SJSA1 (cell line): ENCODE measurements at places on chromosomes 16 and 17. TPM values are rescaled to one million over a fixed set of nuclear protein-coding genes. Genes with fewer than 3 reads are reported as not detected.

GRCh38 chr16:11526655-11527350 lies 59.9 kb downstream of the LITAF start:
- DNase-seq: no peak

DNA sequence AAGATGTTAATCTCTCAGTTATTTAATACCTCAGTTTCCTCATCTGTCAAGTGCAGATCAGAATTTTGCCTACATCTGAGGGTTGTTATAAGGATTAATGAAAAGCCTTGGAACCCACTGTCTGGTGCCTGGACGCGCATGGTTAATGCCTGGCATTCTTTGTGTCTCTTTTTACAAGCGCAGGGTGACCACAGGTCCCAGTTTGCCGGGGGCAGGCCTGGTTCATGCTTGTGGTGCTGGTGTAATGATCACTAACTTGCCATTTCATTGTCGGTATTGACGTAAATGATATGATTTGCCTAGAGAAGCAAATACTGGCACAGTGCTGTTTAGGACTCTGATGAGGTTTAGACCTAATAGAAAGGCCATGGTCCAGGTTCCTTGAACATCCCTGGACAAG lies 23.1 kb downstream of the MRC2 start:
- DNase-seq: no peak

DNA sequence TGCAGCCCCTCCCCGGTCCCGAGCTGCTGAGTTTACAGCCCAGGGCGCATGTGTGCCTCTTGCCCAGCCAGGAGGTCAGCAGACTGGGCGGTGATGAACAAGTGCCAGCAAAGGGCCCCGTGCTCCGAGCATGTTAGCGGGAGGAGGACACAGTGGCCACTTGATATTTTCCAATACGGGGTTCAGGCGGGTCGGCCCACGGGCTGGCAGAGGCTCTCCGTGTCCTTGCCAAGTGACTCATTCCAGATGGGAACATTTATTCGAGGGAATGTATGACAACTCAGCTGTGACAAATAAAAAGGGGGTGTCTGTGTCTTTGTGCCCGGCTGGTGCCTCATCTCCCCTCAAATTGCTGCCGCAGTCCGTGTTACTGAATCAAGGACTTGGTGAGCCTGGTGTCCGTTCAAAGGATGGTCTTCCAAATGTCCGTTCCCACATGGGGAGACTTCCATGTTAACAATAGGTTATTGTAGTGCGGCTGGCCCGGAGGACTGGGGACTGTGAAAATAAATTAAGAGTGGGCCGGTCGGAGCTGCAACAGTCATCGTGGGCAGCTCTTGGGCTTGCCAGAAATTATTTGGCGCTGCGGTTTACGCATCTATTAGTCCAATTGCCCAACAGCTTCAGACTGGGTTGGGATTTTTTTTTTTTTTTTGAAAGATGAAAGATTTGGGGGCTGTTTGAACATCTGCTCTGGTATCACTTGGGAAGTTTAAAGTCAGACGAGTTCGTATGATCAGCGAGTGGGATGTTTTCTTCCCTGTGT lies 174.0 kb upstream of the CIBAR2 start:
- no peak for DNase-seq

GRCh38 chr17:77182205-77183172 lies 41.7 kb downstream of the SEC14L1 start:
- DNase-seq: no peak

Gene PIRT
- total RNA-seq: not detected in 2 replicates

Gene CDR2
- total RNA-seq: 24.7 and 32.0 TPM in 2 replicates

GRCh38 chr16:84341528-84342295 lies 26.6 kb upstream of the ATP2C2 start:
- no peak for DNase-seq

- DNase-seq: no peak
Measured at GRCh38 chr17:17164156-17164555, 42.0 kb downstream of the PLD6 start.

DNA sequence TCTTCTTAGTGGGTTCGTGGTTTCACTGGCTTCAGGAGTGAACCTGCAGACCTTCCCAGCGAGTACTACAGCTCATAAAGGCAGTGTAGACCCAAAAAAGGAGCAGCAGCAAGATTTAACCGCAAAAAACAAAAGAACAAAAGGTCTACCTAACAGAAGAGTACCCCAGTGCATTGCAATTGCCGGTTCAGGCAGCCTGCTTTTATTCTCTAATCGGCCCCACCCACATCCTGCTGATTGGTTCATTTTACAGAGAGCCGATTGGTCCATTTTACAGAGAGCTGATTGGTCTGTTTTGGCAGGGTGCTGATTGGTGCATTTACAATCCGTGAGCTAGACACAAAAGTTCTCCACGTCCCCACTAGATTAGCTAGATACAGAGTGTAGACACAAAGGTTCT lies 2.0 kb upstream of the ARRB2 start:
- DNase-seq: no peak

GRCh38 chr17:38885728-38886642 lies 16.1 kb downstream of the LASP1 start:
- DNase-seq: no peak

- DNase-seq: no peak
Measured at GRCh38 chr17:60864708-60865005, 187.0 kb downstream of the BCAS3 start.

Gene LRRC75A
- 0.39 TPM in 1 of 2 replicates, not detected in the other for total RNA-seq

Gene FBXW10B
- 0.41 and 1.7 TPM in 2 replicates for total RNA-seq

Gene CTRB2
- not detected in 2 replicates for total RNA-seq

Gene CACNA1H
- total RNA-seq: not detected in 2 replicates

Gene CA5A
- not detected in 2 replicates for total RNA-seq

DNA sequence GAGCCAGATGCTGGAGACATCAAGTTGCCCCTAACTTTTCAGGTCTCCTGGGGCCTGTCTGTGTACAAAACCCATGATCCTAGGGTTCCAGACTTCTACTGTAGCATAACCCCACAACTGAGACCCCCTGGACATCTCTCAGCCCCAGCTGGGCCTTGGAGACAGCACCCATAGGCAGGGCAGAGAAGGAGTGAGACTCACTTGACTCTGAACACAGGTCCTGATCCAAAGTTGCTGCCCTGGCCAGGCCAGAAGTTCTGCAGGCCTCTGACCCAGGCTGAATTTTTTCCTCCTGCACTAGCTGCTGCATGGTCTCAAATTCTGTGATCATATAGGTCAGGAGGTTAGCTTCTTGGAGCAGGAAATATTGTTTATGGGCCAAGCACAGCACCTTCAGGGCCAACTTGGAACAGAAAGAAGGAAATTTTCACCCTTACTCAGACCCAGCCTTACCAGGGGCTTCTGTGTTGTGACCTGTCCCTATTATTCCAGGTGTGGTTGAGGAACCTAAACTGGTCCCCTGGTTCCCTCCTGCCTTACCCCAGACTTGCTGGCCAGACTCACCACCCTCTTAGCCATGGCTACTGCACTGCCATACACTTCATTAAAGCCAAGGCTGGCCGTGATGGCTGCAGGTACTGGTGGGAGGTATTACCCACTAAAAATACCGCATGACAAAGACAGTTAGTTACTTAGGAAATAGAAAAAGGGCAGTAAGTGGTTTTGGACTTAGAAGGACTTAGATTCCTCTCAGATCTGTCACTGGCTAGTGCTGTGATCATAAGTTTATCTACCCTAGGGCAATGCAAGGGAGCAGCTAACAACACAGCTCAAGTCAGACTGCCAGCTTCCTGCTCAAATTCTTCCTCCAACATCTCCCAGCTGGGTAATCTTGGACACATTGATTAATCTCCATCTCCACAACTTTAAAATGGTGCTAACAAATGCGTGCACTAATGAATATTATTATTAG lies 2180.1 kb downstream of the TP53TG3F start:
- no peak for DNase-seq

Gene SCNN1G
- total RNA-seq: not detected in 2 replicates

DNA sequence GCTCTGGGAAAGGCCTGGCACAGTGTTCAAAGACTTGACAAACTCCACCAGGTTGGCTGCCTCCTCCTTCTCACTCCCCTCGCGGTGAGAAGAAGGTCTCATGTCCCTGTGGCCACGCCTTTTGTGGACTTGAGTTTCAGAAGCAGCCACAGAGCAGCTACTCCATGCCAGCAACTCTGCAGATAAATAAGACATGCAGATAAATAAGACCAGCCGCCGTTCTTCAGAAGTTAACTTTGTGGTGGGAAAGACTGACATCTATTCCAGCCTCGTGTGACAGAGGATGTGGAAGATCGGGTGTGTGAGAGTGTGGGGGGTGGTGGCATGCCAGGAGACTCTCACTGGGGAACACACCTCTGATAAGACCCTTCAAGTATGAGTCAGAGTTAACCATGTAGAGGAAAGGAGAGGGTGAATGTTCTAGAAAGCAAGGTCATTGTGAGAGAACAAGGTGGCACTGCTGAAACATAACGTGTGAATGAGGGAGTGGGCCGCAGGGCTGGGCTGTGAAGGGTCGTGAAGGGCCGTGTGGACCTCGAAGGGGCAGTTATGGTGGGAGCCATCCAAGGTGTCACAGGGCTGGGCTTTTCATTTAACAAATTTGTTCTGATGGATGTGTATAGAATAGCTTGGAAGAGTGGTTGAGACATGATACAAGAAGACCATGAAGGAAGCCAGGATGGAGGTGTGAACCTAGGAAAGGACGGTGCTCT lies 830 bp downstream of the SPACA3 start:
- no peak for DNase-seq

Gene HBA1
- total RNA-seq: not detected in 2 replicates

Gene CRYM
- not detected in 2 replicates for total RNA-seq

- DNase-seq: no peak
Measured at GRCh38 chr17:68606451-68607307, 5.5 kb upstream of the FAM20A start.

Gene SMTNL2
- not detected in 2 replicates for total RNA-seq

- no peak for DNase-seq
Measured at GRCh38 chr16:81790830-81791435, 11.8 kb downstream of the PLCG2 start.

Gene GLIS2
- total RNA-seq: 0.13 and 0.71 TPM in 2 replicates

Gene ITGA3
- total RNA-seq: 142 and 195 TPM in 2 replicates

Gene EPN3
- total RNA-seq: 0.03 TPM in 1 of 2 replicates, not detected in the other

DNA sequence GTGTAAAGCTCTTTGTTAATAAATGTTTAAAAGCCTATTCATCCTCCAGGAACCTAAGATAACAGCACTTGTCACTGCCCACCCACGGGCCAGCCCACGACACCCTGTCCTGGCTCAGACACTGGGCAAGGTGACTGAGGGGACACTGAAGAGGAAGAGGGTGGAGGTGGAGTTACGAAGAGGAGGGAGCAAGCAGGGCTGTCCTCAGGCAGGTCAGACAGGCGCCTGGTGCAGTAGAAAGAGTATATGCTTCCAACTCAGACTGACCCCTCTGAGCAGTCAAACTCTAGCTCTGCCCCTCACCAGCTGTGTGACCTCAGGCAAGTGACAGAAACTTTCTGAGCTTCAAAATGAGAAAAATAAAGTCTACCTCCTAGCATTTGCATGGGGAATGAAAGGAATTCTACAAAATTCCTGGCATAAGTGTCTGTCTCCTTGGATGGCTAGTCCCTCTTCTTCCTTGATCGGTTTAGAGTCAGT lies 22.8 kb downstream of the TEX2 start:
- DNase-seq: no peak

Gene HS3ST3B1
- total RNA-seq: 14.1 and 17.0 TPM in 2 replicates
